AG04450 (cell line): ENCODE measurements at places on chromosomes 13 and 19.

DNA sequence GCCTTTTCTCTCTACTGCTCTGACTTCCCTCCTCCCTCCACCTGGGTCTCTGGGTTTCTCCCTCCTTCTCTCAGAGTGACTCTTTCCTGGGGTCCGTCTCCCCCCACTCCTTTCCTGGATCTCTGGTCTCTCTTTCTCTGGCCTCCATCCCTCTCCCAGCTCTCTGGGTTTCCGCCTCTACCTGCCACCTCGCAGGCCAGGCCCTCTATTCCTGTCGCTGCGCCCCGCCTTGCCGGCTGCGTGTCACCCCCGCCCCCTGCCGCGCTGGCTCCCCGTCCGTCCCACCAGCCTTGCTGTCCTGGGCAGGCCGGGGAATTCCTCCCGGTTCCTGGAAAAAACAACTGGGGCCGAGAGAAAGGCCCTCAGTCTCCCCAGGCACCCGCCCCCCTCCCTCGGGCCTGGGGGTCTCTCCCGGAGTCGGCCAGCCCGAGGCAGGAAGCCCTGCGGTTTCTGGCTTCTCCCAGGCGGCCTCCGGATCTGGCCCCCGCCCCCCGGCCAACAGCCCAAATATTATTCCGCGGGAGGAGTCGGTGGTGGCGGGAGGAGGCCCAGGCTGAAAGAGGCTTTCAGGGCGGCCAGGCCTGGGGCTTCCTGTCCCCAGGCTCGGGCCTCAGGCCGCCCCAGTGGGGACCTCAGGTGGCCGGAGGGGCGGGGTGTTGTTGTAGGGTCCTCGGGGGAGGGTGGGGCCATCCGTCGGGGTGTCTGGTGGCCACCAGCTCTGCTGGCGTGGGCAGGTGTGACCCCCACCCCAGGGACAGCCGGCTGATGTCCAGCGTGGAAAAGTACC lies 9.3 kb downstream of the IRF2BP1 start:
- DNase-seq = no peak

DNA sequence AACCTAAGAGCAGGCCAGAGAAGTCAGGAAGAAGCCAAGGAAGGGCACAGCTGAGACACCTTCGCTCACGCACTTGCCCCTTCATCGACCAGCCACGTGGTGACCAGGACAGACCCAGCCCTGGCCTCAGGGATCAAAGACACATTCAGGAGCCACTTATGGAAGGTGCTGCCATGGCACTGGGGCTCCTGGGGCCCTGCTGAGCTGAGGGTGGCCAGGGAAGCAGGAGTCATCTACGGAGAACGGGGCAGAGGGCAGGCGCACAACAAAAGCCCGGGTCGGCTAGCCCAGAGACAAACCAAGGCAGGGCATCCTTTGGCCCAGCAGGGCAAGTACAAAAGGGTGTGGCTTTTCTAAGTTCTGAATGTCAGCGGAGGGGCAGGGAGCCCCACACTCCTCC lies 2.3 kb downstream of the PLPP2 start:
- DNase-seq = no peak

DNA sequence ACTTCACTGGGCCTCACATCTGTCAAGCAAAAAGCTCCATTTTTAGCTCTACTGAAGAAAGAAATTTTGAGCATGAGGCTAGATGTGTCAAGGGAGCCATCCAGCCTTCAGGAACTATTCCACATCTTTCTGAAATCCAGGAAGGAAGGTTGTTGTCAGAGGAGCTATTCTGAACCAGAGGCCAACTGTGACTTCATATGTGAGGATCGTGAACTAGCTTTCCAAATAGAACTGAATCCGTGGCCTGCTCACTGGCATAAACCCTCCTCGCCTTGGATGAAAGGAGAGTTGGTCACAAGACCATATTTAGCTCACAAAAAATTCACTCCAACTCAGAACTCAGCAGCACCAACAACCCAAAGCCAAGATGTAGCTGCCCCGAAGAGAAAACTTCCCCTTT lies 195.8 kb downstream of the FOXO1 start:
- no peak for DNase-seq

DNA sequence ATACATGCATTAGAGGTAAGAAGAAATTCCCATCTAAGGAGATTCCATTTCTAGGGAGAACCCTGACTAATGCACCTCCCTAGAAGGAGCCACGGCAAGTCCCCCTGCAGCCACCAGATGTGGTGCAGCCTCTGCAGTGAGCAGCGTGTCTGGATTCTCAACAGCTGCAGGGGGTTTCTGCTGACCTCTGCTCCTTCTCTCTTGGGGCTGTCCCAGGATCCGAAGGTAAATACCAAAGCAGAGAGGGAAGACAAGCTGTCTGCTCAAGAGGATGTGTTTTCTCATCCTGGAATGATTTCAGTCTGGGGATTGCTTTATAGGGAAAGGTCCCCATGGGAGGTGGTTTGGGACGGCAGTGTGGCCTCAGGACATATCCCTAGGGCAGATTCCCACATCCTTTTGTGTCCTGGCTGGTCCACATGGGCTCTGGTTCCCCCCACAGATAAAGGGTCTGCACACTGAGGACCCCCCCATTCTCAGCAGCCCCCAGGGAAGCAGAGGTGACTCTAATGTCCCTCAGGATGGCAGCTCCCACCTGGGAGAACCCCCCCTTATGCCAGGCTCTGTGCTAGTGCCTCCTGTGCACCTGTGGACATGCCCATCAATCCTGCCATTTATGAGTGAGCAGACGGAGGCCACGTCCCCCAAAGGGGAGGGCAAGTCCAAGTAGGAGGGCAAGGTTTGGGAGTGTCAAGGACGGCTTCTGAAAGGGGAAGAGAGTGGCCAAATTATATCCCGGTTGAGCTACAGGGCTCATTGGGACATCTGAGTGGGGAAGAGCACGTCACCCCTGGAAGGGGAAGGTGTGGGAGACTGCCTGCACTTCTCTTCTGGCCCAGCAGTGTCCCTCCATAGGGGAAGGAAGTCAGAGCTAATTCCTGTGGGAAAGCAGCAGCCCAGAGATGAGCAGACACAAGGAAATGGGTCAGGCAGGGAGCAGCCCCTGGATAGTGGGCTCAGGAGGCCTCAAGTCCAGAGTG lies 10.2 kb upstream of the OR10H5 start:
- no peak for DNase-seq
